Activated CD4-positive, alpha-beta T cell treated with anti-CD3 and anti-CD28 coated beads, Interleukin-2, Interleukin-6, amounts not matched to agents 100 ng/mL and 50 ng/mL, durations not matched to agents 16 hours and 8 hours (primary cell): ENCODE measurements at places on chromosomes 2 and 18.
A peak's percentile ranks its signal among the peaks of the same experiment; 100 is the strongest.

GRCh38 chr2:98759827-98760625 lies 29.1 kb upstream of the MGAT4A start:
- no peak for DNase-seq

- no peak for DNase-seq
Observed at GRCh38 chr2:33443274-33443829, 33.1 kb upstream of the RASGRP3 start.

DNA sequence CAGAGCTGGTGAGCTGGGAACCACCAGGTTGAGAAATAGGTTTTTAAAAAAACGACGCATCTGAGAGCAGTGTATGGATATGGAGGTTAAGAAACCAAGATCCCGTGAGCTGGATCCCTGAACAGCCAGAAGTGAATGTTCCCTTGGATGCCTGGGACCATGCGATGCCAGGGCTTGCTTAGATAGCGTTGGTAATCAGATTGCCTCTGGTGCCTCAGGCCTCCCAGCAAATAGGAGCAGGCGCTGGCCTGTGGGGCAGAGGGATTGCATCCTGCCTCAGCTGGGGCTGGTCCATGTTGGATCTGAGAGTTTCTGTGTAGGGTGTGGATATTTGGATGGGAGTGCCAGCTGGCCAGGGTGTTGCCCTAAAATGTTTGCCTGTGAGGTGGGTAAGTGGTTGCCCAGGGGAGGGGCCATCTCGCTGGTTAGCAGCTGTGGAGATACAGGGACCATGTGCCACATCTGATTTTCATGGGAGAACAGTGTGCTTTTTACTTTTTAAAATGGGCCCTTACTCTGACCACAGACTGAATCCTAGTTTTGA lies 80.8 kb upstream of the MCFD2 start:
- no peak for DNase-seq

DNA sequence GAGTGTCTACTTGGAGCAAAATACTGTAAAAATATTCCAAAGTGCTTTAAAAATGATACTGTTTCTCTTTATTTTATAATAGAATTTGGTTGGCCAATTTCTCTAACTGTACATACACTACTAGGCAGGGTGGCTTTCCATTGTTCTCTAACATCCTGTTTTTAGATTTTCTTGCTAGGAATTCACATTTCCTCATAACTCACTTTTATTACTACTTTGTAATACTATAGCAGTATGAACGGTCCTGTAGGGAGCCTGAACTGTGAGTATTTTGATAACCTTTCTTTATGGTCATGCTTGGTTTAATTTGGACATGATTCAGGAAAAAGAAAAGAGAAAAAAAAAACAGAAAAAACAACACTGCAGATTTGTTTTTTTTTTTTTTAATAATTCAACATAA lies 37.8 kb downstream of the GCG start:
- no peak for DNase-seq

- peak; percentile 56 for DNase-seq
Observed at GRCh38 chr18:59881728-59882656, 17.8 kb upstream of the PMAIP1 start.

- DNase-seq, result no peak
Observed at GRCh38 chr2:160968183-160968582, 192.0 kb upstream of the TANK start.

GRCh38 chr2:77521931-77522470 lies at the start of gene LRRTM4:
Gene LRRTM4 (minus strand): TSS chr2:77522376.
- no peak for DNase-seq

DNA sequence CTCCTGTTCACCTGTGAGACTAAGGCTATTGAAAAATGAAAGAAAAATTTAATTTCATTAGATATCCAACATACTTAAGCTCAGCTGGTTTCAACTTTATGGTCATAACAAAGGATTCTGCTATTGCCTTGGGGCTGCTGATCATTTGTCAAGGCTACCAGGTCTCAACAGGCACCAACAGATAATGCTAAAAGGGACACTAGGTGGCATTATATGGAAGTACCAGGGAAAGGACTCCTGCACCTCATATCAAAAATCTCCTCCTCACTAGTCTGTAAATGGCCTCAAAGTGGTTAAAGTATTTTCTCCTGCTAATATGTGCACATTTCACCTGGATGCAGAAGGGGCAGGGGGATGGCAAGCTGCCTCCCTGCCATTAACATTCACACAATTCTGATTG lies 167.9 kb upstream of the REG3A start:
- no peak for DNase-seq

DNA sequence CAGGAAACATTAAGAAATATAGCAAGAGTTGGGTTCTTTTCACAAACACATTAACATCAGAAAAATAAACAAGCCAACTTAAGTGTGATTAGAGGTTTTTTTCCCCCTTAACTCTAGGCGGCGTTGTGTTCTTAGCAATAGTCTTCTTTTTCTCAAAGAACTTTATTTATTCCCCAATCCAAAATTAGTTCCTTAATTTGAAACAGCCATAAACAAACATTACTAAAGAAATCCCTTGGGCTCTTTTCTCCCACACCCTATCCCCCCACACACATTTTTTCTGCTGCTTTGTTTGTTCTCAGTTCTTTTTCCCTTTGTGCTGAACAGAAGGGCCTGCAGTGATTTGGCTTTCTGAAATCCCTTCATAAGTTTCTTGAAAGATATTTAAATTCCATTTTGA lies 13.2 kb upstream of the MYO1B start:
- DNase-seq, result no peak

DNA sequence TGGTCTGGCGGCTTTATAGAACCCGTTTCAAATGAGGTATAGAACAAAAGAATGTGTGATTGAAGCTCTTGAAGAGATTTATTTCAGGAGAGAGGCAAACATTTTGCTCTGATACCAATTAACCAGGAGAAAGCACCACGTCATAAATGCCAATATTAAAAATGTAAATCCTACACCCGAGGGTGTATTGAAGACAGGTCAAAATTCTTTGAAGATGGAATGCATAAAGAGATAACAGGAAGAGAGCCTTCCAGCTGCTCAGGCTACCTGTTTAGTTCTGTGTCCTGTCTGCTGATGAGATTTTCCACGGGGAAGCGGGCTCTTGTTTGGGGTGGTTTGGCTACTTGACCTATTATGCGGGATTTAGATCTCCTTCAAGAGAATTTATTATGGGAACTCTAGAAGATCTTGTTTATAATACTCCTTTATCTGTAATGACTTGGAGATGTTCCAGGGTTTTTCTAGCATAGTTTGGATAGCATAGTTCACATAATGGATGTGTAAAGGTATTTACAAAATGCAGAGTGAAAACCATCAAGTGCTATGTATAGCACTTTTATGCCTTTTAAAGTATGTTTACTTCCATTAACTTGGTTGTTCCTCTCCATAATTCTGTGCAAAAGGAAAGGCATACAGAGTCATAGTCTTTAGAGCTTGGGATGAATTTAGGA lies 204.5 kb upstream of the SPRED2 start:
- DNase-seq, result no peak

GRCh38 chr2:40421631-40422297 lies 30.1 kb downstream of the SLC8A1 start:
- no peak for DNase-seq

GRCh38 chr2:133286326-133286922 lies 281.8 kb downstream of the NCKAP5 start:
- DNase-seq, result no peak

DNA sequence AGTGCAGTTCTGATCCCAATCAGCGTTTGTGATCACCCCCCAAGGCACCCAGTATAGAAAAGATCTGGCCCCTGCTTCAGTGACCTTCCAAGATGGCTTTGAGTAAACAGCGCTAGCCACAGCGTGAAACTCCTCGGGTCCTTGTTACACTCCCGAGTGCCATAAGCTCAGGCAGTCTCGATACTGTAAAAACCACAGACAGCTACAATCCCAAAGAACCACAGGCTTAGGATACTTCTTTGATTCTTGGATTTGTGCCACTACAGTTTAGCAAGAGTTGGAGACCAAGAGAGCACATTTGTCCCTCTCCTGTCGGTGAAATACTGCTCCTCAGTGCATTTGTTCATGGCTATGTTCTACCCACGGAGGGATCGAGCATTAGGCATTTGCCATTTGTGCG lies 352.5 kb upstream of the ZNF521 start:
- DNase-seq, result no peak

DNA sequence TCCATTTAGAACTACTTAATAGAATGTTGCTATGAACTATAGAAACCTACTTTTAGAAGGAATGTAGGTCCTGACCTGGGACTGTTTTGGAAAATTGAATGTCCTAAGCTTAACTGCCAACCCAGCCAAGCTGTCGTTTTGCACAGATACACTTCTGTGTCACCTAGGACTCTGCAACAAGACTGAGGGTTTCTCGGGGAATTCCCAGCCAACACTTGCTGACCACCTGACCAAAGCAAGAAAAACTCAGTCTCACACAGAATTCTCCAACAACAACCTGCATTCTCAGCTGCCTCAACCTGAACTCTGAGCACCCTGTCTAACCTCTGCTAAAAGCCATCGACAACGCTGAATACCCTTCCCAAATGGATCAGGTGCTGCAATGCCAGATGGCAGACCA lies 128.2 kb downstream of the SS18 start:
- DNase-seq, result no peak

DNA sequence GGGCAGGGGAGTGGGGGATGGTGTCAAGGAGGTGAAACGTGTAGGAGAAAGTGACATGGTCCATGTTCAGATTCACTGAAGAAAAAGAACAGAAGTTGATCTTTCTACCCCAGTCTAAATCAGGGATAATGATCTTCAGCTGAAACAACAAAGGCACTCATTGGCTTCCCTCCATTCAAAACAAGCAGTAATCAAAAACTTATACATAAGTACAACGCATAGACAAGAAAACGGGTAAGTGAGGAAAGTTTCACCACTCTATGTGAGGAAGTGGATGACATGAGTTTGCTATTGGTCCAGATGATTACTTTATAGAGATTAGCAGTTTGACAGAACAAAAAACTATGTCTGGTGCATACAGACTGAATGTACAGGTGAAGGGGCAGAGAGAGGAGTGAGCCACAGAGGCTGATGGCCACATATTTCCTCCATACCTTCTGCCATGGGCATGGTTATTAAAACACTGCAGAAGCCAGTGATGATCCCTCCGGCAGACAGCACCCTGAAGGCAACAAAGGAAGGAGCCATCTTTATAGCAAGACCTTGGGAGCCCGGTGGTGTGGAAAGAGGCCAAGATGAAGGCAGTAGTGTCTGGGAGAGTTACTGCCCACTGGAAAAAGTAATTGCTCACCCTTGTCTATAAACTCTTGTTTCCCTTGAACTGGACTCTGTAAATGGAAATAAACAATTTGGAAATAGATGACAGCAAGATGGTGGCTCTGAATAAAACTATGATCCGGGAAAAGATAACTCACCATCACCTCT lies 57.7 kb downstream of the SLC25A12 start:
- no peak for DNase-seq

DNA sequence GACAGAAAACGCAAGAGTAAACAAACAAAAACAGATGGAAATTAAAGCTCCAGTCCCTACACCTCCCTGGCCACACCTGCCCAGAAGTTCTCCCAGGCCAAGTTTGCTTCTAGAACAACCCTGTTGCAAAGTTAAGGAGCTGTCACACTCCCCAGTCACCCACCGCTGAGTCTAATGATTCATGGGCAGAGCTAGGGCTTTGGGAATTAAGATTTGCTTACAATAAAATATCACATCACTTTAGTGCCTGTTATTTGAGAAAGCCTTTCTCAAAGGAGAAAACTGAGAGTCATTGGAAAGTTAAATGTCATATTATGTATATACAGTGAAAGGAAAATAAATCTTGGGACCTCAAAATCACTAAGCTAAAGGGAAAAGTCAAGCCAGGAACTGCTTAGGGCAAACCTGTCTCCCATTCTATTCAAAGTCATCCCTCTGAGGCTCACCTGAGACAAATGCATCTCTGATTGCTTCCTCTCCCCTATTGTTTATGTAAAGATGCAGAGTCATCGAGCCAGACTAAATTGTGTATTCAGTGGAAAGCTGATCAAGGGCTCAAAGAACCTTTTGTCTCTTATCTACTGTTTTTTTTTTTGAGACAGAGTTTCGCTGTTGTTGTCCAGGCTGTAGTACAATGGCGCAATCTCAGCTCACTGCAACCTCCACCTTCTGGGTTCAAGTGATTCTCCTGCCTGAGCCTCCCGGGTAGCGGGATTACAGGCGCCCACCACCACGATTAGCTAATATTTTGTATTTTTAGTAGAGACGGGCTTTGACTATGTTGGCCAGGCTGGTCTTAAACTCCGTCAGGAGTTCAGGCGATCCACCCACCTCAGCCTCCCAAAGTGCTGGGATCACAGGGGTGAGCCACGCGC lies 2.8 kb downstream of the CRYGB start:
- no peak for DNase-seq

GRCh38 chr2:207188626-207189419 lies 23.1 kb upstream of the KLF7 start:
- DNase-seq, result no peak
